Suprapubic skin (tissue), 4 donors: ENCODE measurements at places on chromosomes 13 and 19.

DNA sequence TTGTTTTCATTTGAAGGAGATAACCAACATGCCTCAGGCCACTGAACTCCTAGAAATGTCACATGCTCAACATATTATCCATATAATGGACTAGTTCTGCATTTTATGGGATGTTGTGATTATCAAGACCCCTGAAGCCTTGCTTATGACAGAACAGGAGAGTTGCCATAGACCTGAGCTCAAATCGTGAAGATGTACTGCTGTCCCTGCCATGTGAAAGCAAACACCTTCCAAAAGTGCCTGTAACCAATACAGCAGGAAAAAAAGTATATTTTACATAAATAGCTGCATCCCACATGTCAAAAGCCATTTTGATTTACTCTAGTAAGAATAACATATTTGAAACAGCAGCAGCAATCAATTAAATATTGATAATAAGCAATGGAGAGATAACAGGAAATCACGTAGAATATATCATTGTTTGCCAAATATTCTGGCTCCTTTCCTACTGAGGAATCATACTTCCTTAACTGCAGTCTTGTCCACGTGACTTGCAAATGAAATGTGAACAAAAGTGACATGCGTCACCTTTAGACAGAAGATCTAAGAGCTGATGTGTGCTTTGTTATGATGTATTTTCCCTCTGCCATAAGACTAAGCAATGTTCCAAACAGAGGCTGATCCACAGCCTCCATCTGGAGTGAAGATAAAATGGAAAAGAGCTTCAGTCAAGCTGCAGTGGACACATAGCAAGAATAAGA lies 33.5 kb downstream of the SLC25A30 start:
- DNase-seq: no peak

- DNase-seq: no peak
These were observed 7.0 kb upstream of the ZNF554 start for GRCh38 chr19:2812414-2813234.

DNA sequence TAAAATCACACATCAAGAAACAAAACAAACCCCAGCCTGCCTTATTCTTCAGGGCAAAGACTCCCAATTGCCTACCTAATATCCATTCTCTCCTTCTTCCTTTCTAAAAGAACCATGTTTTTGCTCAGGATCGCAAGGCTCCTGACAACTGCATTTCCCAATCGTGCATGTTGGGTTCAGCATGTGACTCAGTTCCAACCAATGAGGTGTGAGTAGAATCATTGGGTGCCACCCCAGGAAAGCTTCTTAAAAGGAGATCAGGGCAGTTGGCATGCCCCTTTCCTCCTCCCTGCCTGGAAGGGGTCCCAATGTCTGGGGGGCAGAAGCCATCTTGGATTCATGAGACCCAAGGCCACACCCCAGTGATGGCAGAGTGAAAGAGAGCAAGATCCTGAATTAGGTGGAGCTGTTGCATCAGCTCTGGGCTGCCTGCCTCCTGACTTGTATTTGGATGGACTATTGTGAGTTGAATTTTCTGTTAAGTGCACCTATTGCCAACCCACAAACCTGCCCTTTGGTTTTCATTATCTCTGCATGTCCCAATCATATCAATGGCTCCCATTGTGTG lies 26.0 kb upstream of the UBAC2 start:
- DNase-seq: no peak

DNA sequence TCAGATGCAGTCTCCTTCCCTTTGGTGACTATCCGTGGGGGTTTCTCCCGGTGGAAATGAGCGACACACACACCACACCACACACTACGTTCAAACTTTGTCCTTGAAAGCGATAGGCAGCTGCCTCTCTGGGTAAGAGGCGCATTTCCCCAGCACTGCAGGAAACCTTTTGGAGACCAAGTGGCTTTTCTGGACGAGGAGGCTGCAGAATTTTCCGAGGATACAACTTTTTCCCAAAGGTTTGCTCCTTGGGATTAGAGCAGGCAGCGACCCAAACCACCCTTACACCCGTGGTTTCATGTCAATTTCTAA lies 38.2 kb upstream of the FLT1 start:
- no peak for DNase-seq

DNA sequence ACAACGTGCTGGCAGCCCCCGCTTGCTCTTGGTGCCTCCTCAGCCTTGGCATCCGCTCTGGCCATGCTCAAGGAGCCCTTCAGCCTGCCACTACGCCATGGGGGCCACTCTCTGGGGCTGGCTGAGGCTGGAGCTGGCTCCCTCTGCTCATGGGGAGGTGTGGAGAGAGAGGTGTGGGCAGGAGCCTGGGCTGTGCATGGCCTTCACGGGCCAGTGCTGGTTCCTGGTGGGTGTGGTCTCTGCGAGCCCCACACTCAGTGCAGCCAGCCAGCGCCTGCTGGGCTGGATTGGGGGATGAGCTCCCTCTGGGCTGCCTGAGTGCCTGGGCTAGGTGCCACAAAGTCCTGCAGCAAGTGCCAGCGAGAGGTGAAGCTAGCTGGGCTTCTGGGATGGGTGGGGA lies 1289.1 kb downstream of the OLFM4 start:
- DNase-seq: no peak

DNA sequence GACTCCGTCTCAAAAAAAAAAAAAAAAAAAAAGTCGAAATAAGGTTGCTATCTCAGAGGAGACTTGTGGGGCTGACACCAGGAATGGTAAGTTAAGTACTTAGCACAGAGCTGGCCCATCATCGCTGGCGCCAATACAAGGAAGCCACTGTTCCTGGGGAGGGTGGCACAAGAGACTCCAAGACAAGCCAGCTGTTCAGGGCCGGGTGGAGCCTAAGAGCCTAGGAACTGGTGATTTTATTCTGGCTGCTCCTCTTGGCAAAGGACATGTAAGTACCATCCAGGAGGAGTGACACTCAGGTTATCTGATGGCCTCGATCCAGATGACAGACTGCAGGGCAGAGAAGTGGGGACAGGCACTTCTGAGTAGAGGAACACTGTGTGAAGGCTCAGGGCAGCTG lies 3.8 kb downstream of the ELOF1 start:
- DNase-seq: no peak

GRCh38 chr19:807627-808422 lies 10.6 kb downstream of the PTBP1 start:
- DNase-seq: no peak

- DNase-seq: peak; percentile 40
These were observed 15.4 kb downstream of the ATP11A start for GRCh38 chr13:112705286-112705685.

DNA sequence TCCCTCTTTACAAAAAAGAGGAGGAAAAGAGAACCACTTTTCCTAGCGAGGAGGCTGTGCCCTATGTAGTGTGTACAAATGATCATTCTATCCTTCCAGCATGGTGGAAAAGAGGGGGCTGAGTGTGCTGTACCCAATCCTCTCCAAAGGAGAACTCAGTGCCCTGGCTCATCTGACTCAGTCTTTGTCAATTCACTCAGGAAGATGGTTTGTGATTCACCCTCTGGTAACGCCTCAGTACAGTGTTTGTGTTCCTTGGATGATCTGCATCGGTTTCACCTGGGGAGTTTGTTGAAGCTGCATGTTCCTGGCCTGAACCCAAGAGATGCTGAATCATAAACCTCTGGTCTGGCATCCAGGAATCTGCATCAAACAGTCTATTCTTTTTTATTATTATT lies 18.3 kb upstream of the ENOX1 start:
- DNase-seq: no peak

GRCh38 chr13:75250526-75251178 lies 231.3 kb downstream of the TBC1D4 start:
- DNase-seq: no peak

DNA sequence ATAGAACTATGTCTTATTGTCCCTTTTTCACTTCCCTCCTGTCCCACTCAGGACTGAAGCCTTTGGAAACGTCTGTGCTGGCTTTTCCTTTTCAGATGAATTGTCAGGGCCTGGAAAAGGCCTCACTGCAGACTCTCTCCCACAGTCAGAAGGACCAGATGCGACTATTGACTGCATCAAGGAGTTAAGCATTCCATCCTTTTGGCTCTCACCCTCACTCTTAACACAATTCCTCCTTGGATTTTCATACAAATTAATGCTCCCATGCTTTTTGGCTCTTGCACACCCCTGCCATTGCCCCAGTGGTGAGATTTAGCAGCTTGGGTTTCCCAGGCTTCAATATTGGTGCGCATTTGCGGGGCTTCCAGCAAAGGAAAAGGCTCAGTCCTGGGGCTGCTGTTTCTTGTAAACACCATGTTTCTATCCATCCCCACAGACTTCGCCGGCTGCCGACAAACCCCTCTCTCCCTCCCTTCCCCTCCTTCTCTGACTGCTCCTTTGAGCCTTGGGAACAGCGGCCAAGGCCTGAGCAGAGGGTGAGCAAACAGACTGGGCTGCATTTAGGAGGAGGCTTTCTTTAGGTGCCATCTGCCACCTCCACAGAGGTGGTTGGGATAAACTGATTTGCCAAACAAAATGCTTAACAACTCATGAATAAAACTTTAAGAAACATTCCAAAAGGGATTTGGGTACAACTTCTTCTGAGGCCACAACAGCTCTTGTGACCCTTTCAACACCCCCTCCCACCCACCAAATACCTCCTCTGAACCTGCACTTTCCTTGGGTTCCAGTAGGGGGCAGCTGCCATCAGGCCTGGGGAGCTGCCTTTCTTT lies 48.6 kb upstream of the PCDH8 start:
- no peak for DNase-seq

GRCh38 chr13:51222037-51222685 lies at the start of gene FAM124A:
FAM124A (plus strand) TSS chr13:51222398; CDS start chr13:51222502, 104 bp downstream.
- DNase-seq: no peak

DNA sequence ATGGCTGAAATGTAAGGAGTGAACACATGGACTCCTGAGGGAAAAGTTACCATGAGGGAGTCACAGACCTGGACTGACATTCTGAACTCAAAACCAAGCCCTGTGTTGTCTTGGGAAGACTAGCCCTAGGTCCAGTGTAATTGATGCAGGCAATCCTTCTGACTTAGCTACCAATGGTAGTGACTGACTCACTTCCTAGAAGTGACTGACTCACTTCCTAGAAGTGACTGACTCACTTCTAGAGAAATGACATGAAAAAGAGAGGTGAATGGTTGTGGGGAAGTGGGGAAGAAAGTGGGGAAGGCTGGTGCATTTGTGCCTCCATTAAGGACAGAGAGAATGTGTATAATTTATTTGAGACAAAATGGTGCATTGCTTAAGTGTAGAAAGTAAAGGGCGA lies 49.9 kb downstream of the EDNRB start:
- no peak for DNase-seq
